ENCODE measurements at places on chromosomes 1 and 21.
A peak's percentile ranks its signal among the peaks of the same experiment; 100 is the strongest.

- DNase-seq = no peak
These were observed 49.5 kb upstream of the CD46 start for GRCh38 chr1:207702317-207702716.

DNA sequence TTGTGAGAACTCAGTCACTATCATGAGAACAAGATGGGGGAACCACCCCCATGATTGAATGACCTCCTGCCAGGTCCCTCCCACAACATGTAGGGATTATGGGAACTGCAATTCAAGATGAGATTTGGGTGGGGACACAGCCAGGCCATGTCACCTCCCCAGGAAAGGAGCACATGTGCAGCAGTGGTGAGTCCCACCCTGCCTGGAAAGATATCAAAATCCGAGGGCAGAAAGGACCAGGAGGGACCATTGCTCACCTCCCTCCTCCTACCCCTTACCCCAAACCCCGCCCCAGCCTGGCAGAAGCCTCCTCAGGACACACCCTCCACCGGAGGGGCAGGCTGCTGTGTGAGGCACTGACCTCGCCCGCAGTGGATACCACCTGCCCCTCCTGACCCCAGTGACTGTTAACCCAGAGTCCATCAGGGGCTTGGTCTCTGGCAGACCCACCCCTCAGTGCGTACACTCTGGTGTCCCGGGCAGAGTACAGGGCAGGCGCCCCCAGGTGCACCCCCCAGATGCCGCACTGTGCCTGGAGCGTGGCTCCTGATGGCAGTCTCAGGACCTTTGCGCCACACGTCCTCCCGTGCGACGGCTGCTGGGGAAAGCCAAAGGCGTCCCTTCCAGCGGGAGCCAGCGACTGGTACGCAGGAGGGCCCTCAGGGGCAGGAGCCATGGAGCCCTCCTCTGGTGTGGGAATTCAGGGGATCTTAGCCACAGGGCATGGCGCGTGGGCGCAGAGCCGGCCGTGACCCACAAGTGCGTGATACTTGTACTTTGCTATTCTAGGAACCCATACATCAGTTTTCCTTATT, 20.9 kb downstream of the PDXK start:
- DNase-seq = no peak

DNA sequence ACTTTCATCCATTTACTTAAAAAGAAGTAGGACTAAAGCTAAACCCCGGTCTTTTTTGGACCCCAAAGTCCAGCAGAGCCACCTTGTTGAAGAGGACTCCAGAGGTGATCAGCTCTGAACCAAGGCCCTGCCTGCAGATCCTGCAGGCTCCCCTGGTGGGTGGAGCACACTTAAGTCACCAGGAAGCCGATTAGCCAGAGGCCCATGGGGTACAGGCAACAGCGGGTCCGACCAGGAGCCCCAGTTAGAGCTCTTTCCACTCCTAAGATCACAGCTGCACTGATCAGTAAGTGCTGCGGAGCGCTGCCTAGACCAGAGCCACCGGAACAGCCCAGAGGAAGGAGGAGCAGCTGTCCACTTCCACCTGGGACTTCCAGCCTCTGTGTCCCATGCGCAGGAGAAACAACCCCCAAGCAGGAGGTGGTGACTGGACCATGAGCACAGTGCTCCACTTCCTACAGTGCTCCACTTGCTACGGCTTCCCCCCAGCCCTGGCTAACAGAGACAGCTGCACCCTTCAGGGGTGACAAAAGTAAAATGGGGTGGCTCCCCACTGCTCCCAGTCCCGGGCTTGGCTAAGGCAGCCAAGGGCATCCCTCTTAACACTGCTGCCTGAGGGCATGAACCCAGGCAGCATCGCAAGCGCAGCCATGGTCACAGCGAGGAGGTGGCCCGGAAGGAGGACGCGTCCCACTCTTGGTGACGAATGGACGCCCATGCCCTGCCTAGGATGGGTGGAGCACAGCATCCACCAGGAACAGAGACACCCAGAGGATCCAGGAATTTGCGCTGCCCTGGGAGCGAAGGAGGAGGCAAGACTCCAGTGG, 58.0 kb downstream of the NPHP4 start:
- DNase-seq = no peak

DNA sequence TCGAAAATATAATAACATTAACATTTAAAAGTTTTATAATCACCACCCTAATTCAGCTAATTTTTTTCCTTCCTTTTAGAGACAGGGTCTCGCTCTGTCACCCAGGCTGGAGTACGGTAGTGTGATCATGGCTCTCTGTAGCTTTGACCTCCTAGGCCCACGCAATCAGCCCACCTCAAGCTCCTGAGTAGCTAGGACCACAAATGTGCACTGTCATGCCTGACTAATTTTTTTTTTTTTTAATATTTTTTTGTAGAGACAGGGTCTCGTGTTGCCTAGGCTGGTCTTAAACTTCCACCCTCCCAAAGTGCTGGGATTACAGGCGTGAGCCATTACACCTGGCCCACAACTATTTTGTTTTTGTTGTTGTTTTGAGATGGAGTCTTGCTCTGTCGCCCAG, 114.8 kb upstream of the BMP8A start:
- no peak for DNase-seq

- DNase-seq = no peak
These were observed 12.3 kb upstream of the LRRC8C start for GRCh38 chr1:89620664-89621063.

- peak; percentile 63 for DNase-seq
These were observed 12.0 kb upstream of the ADORA3 start for GRCh38 chr1:111515291-111516004.

DNA sequence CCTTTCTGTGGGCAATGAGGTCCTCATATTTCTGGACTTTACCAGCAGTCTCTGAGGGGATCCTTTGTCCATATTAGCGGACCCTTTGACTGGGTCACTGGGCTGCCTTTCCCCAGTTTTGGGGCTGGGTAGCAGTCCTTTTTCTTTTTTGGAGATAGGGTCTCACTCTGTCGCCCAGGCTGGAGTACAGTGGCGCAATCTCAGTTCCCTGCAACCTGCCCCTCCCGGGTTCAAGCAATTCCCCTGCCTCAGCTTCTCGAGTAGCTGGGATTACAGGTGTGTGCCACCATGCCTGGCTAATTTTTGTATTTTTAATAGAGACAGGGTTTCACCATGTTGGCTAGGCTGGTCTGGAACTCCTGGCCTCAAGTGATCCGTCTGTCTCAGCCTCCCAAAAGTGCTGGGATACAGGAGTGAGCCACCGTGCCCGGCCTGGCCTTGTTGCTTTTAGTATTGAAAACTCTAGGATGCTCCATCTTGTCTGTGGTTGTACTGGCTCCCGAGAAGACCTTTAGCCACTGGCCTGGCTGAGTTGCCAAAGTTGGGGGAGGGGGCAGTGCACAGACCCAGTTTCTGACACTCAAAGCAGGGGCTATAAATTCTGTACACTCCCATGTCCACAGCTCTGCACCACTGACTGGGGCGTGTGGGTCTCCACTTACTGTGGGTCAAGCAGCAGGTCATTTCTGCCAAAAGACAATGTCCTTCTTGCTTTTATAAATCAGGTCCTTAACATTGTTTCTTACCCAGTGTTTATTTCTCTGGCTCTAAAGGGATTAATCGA, 33.1 kb downstream of the MAN1C1 start:
- DNase-seq = no peak

GRCh38 chr1:68206848-68207689, 25.3 kb downstream of the WLS start:
- no peak for DNase-seq

GRCh38 chr1:147177611-147178380, 5.5 kb upstream of the PRKAB2 start:
- no peak for DNase-seq

- DNase-seq = no peak
These were observed 5.6 kb downstream of the JAK1 start for GRCh38 chr1:64960731-64961130.

DNA sequence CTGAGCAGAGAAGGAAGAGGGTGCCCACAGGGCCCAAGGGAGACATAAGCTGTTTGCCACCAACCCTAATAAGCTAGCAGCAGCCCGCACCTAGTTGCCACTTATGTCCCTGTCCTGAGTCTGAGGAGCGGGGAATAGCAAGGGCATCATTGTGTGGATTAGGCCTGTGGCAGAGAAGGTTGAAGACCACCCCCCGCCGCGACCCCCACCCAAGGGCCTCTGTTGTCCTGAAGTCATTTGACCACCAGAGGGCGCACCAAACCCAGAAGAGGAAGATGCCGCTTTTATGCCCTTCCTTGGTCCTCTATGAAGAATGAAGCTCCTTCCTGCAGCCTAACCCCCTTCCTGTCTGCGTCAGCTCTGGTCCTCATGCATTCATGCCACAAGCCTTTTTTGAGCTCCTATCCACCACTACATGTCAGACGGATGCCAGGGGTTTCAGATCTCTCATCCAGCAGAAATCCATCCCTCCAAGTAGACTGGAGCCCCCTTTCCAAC, 16.6 kb downstream of the RHBG start:
- DNase-seq = peak; percentile 88

DNA sequence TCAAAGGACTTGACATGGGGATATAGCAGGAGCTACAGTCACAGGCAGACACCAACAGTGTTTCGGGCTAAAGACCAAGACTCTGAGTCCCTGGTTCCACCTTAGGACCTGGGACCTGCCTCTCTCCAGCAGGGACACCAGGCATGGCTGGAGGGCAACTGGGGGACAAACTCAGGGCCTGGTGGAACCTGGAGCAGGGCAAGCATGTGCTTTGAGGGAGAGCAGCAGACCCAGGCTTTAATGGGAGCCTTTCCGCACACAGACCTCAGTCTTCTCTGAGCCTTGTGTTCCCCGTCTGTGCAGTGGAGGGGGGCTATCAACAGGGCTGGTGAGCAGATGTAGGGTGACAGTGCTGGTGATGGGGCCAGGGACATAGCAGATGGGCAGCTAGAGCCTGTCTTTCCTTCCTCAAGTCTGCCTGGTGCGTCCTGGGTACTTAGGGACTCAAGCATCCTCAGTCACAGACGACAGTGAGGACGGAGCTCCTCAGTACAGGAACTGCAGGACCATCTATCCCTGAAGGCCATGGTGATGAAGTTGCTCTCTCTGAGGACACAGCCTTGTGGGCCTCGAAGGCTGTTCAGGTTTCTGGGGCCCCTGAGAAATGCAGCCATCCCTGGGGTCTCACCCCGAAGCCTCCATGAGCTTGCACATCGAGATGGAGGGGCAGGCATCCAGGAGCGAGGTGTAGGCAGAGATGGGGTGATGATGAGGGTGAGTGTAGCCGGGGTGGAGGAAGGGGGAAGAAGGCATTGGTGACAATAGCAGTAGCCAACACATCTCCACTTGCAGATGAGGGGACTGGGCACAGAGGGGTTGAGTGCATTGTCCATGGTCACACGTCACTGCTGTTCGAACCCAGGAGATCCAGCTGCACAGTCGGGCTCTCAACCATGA, 593.4 kb downstream of the PTPRU start:
- DNase-seq = no peak

- DNase-seq = no peak
These were observed 27.7 kb downstream of the INAVA start for GRCh38 chr1:200922406-200922805.

DNA sequence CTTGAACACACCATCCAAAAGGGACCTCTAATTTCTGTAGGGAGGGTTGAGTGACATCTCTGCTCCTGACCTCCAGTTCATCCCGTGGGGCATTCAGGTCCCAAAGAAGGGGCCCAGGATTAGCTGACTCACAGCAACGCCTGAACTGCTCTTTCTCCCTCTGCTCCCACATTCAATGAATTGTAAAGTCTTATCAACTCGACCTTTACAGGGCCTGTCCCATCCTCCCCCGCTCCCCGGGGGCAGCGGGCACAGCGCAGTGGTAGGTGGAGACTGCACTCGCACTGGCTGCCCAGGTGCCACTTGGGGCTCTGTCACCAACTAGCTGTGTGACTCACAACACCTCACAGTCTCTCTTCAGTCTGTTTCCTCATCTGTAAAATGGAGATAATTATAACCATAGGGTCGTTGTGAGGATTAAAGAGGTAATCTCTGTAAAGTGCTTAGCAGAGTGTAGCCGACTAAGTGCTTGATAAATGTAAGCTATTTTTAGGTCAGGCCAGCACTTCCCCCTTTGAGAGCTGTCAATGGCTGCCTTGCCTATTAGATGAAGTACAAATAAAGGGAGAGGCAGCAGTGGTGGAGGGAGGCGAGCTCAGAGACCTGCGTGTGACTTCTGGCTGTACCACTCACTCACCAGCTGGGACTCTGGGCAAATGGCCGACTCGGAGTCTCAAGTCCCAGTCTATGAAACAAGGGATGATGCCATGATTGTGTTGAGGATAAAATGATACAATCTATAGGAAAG, 637 bp upstream of the MYBPHL start:
- DNase-seq = peak; percentile 57

- no peak for DNase-seq
These were observed 1031.6 kb downstream of the KCNT2 start for GRCh38 chr1:195576641-195577040.

DNA sequence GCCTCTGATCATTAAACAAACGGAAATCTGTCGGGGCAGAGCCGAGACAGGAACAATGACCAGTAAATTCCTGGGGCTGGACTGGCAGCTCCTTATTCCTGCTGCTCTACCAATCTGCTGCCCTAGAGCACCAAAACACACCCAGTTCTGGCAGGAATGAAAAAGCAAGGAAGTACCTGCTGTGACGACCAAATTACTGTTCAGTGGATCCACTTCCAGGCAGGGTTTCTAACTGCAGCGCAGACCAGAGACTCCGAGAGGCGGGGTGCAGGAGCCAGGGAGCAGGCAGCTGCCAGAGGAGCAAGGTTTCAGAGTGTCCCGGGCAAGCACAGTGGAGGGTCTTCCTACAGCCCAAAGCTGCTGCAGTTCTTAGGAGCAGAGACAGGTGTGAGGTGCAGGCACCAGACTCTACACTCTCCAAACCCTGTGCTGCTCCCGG, 32.4 kb downstream of the KANK4 start:
- no peak for DNase-seq

GRCh38 chr1:169012416-169012815, 94.1 kb upstream of the ATP1B1 start:
- no peak for DNase-seq

DNA sequence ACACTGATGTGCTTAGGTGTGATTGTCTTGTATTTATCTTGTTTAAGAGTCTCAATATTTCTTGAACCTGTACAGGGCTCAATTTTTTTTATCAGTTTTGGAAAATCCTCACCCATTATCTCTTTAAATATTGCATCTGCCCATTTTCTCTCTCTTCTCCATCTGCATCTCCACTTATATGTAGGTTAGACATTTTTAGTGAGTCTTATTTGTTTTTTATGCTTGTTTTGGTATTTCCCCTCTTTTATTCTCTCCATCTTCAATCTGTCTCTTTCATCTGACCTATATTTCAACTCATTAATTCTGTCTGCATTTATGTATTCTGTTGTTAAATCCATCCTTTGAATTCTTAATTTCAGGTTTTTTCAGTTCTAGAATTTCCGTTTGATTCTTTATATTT, 32.9 kb upstream of the SHCBP1L start:
- DNase-seq = no peak

DNA sequence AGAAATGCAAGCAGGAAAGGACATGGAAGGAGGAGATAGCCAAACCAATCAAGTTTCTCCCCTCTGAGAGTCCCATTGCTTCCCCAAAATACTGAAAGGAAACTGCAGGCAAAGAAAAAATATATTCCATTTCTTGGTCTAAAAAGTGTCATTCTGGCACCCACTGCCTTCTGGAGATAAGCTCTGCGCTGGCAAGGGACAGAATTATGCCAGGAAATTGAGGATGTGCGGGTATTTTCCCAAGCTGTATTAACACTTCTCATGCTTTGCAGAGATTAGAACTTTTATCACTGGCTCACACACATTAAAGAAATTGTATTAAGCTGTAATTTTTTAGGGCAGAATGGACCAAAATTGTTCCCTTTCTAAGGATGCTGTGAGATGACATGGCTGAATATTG, 381.2 kb upstream of the DUSP10 start:
- no peak for DNase-seq

Measured in Kasumi-1 (cell line).